Gastroesophageal sphincter (tissue), 4 donors: ENCODE measurements at places on chromosomes 6 and 20. TPM values are rescaled to one million over a fixed set of nuclear protein-coding genes. Genes with fewer than 3 reads are reported as not detected.

DNA sequence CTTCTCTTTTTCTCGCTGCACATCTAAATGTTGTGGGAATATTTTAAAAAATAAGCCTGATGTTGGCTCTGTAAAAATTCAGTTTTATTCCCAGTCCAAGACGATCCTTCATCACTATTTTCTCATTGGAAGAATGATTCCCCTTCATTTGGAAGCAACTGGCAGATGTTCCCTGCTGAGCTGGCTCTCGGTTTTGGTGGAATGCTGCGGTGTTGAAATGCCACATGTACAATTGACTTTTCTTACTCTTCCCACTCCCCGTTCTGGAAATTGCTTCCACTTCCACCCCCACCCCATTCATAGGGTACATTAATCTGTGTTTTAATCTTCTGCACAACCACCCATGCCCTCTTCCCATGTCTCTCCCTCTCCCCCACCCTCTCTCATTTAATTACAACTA, 496.3 kb upstream of the MAP3K7 start:
- ATAC-seq: no peak

- ATAC-seq: no peak
Observed at GRCh38 chr20:39269493-39270217, 307.5 kb downstream of the DHX35 start.

DNA sequence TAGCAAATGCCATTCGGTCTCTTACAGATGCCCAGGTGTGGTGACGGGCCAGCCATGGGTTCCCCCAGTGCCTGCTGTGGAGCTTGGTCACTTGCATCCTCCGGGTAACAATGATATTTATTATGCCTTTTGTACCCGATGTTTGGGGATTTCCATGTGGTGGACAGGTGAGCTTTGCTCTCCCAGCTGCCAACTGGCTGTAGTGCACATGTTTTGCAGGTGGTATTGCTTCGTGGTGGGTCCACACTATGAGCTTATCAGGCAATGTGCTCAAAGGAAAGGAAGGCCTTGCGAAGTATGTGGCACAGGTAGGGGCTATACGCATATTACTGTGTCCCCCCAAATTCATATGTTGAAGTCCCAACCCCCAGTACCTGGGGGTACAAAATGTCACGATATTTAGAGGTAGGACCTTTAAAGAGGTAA, 4.2 kb upstream of the CTCFL start:
- ATAC-seq: no peak

DNA sequence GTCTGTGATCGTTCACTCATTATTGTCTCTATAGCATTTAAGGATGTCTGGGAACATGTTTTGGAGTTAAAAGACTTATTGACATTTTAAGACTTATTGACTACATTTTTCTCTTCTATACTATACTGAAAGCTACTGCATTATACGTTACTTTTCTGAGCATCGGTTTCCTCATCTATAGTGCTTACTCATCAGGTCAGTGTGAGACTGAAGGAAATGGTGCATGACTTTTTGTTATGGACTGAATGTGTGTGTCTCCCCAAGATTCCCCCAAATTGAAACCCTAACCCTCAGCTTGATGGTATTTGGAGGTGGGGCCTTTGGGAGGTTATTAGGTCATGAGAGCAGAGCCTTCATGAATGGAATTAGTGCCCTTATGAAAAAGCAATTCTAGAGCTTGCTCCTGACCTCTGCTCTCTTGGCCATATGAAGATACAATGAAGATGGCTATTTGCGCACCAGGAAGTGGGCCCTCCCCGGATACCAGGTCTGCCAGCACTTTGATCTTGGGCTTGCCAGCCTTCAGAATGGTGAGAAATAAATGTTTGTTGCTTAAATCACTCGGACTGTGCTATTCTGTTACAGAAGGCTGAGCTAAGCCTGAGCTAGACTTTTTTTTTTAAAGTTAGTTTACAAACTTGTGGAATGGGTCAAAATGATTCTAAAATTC, 243.7 kb upstream of the RREB1 start:
- no peak for ATAC-seq

- ATAC-seq: no peak
Observed at GRCh38 chr6:89941763-89942497, 47.7 kb downstream of the GJA10 start.

- no peak for ATAC-seq
Observed at GRCh38 chr6:85465762-85466161, 15.9 kb downstream of the NT5E start.

GRCh38 chr20:34978092-34978744, 22.6 kb downstream of the MYH7B start:
- peak; percentile 8 for ATAC-seq

DNA sequence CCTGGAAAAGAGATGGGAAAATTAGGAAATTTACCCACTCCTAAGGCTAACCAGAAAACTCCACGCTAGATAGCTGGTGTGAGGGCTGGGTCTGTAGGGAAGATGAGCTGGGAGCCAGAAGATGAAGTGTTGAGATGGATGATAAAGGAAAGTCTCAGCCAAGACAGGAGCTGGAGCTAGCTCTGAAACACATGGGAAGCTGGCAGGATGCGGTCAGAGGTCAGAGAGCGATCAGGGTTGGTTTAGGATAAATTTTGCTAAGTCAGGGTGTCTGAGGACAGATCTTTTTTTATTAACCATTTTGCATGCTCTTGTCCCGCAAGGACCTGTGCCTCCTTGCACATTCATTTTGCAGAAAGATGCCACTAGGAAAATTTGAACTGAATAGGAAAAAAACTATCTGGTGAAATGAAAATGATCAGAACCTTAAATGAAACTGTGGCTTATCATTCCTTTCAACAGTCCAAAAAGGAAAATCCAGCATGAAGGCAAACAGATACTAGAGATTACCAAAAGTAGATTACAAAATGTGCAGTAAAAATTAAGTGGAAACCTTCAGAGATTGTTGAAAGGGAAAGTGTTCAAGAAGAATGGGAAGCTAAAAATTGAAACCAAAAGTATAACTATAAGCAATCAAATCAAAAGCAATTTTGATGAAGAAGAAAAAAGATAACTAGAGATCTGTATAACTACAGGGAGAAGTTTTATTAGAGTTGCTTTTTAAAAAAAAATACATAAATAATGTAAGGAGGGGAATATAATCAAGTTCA, 10.7 kb upstream of the EDN1 start:
- ATAC-seq: no peak

DNA sequence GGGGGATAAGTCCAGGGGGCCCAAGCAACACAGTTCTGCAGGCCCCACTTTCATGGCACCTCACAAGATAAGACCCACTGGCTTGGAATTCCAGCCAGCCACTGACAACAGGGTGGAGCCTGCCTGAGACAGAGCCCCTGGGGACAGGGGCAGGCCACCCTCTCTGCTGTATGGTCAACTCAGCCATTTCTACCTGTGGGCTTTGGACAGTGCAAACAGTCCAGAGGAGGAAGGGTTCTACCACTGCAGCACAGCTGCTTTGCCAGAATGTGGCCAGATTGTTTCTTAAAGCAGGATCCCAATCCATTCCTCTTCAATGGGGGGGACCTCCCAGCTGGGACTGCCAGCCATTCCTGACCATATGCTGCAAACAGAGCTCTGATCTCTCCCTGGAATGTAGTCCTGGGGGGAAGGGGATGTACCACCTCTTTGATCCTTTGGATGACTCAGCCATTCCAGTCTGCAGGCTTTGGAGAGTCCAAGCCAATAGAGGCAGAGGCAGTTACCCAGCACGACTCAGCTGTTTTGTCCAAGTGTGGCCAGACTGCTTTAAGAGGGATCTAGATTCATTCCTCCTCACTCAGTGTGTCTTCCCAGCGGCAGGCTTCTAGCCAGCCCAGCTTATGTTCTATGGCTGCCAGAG, 842.2 kb downstream of the EPHA7 start:
- ATAC-seq: no peak

DNA sequence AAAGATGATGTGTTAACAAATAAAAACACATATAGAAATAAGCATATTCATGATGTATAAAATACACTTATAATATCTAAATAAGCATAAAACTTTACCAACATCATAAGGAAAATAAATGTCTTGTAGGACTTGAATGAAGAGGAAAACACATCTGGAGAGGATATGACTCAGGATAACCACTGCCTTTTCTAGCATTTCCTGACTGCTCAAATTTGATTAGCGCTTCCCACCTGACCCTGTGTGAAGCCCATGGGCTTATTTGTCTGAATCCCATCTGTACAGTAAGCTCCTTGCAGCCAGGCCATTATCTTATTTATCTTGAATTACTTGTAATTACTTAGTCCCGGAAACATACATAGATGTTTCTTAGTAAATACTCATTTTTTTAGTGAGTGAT, 608.6 kb downstream of the COL12A1 start:
- ATAC-seq: no peak

GRCh38 chr20:37154684-37155298, 24.3 kb upstream of the RPN2 start:
- ATAC-seq: no peak

DNA sequence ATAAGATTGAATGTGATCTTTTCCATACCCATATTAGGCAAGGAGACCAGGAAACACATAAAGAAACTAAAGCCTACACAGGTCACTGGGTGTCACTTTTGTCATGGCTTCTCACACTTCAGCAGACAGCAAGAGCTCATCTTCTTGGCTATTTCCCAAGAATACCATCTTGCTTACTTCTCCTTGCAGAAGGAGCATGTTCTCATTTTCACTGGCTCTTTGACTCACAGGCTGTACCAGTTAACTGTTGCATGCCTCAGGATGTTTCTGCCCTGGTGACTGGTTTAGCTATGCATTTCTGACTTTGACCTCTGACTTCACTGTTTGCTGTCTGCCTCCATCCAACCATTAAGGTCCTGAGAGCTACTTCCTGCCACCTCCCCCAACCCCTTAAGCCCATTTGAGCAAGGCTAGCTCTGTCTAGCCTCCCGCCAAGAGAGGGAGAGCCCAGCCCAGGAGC, 40.3 kb upstream of the OGFRL1 start:
- ATAC-seq: peak; percentile 24

GRCh38 chr6:132751306-132751705, 6.4 kb downstream of the VNN2 start:
- ATAC-seq: no peak

- ATAC-seq: peak; percentile 54
Observed at GRCh38 chr6:26233649-26234420, 131.2 kb upstream of the BTN3A2 start.

DNA sequence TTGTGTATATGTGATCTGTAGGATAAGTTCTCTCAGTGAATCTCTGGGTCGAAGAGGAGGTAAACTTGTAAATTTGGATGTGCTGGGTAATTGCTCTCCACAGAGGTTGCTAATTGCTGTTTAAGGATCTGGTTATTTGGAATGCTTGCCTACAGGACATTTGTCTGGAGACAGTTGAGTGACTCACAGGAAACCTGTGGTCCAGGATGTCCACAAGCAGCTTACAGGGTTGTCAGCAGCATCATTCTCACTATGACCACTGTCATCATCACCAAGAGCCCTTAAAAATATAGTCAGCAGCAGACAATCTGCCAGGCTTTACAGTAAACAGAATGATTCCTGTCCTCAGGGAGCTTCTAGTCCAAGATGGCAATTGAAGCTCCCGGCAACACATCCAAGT, 31.2 kb upstream of the KCNK5 start:
- ATAC-seq: no peak

DNA sequence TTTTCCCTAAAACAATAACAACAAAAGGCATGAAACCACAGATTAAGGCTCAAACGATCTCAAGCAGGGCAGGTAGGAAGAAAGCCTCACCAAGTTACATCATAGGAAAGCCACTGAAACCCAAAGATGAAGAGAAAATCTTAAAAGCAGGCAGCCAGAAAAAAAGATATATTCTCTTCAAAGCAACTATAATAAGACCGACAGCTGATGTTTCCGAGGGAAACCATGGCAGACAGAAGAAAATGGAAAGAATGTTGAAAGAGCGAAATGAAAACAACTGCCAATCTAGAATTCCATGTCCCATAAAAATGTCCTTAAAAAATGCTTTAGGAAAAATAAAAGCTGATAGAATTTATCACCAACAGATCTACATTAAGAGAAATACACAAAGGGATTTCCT, 161.5 kb upstream of the THBS2 start:
- ATAC-seq: no peak

GRCh38 chr6:38713812-38714211, 1.3 kb upstream of the DNAH8 start:
- no peak for ATAC-seq

DNA sequence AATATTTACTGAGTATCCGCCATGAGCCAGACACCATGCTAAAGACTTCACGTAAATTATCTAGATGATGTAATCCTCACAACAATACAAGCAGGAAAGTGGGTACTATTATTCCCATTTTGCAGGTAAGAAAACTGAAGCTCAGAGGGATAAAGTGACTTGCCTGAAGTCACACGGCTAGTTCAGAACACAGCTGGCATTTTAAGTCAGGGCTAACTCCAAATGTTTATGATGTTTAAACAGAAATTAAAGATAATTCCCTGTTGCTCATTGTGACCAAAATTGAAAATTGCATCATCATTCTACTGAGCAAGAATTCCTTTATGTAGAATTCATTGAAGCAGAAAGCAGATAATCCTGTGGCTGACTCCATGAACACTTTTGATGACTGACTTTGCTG, 71.3 kb upstream of the STXBP5 start:
- ATAC-seq: no peak

DNA sequence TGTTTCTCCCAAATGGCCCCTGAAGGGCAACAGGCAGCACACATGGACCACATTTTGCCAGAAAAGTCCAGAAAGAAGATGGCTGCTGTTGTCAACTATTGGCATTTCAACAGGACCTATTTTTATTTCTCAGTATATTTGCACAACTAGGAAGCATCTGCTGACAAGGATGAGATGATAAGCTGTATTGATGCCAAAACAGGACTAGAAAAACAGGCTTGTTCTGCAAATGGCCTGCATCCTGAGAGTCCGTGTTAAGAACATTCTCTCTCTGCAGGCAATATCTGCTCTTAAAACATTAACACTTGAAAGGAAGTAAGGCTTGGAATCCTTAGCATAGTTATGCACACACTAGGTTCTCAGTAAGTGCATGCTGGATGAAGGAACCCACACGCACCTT, 283.7 kb downstream of the ESR1 start:
- no peak for ATAC-seq

OXT gene
- not detected for total RNA-seq

ZBTB22 gene
- total RNA-seq: 20.9 TPM

SMOC2 gene
- total RNA-seq: 382 TPM

STK38 gene
- 51.0 TPM for total RNA-seq

C20orf144 gene
- not detected for total RNA-seq
